ENCODE measurements at places on chromosomes 4 and X. TPM values are rescaled to one million over a fixed set of nuclear protein-coding genes. Genes with fewer than 3 reads are reported as not detected.

Gene KLHL13
- 5.1 TPM for total RNA-seq

Gene TCEAL6
- total RNA-seq, result not detected

Gene TAF7L
- not detected for total RNA-seq

Gene CSN1S1
- not detected for total RNA-seq

Gene VEGFD
- not detected for total RNA-seq

Gene IL2
- not detected for total RNA-seq

Gene AFM
- total RNA-seq, result not detected

Gene ETDB
- total RNA-seq, result not detected

Gene FGFR3
- total RNA-seq, result 41.6 TPM

Gene TEX13C
- not detected for total RNA-seq

Gene RASSF6
- total RNA-seq, result 7.5 TPM

Gene FGB
- not detected for total RNA-seq

Gene RNF212
- total RNA-seq, result 1.2 TPM

Gene CXCL3
- 156 TPM for total RNA-seq

Gene TMPRSS11E
- 0.62 TPM for total RNA-seq

Gene MTMR8
- 0.95 TPM for total RNA-seq

Gene SPACA5
- not detected for total RNA-seq

Gene BEND4
- total RNA-seq, result not detected

Gene DCAF4L1
- not detected for total RNA-seq

Gene ABHD18
- total RNA-seq, result 3.7 TPM

Gene RTL9
- 0.08 TPM for total RNA-seq

Gene GAGE2A
- not detected for total RNA-seq

Gene S100P
- not detected for total RNA-seq

Gene COL4A6
- 27.5 TPM for total RNA-seq
